ENCODE measurements at places on chromosomes 1 and 21.

DNA sequence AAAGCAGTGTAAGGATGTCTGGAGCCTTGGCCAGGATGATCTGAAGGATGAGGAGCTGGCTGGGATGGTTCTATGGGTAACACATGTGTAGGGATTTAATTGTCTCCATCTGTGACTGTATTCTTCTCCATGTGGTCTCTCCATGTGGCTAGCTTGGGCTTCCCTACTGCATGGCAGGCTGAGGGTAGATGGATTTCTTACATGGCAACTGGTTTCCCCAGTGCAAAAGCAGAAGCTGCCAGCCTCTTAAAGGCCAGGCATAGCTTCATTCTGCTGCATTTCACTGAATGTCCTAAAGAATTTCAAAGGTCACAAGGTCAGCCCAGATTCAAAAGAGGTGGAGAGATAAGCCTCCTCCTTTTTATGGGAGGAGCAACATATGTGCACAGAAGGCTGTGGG lies 61.7 kb downstream of the XCL2 start:
- DNase-seq, result no peak

GRCh38 chr1:30051777-30052176 lies 671.6 kb downstream of the MATN1 start:
- DNase-seq, result no peak

- no peak for DNase-seq
Measured at GRCh38 chr1:67308136-67308535, 463 bp downstream of the IL12RB2 start.

GRCh38 chr1:28954126-28954726 lies 39.9 kb downstream of the EPB41 start:
- no peak for DNase-seq

Measured in GM23248 (cell line).